ENCODE measurements at places on chromosomes 3 and 15.
A peak's percentile ranks its signal among the peaks of the same experiment; 100 is the strongest.

- DNase-seq: no peak
Measured at GRCh38 chr3:157354254-157354653, 82.4 kb upstream of the PTX3 start.

DNA sequence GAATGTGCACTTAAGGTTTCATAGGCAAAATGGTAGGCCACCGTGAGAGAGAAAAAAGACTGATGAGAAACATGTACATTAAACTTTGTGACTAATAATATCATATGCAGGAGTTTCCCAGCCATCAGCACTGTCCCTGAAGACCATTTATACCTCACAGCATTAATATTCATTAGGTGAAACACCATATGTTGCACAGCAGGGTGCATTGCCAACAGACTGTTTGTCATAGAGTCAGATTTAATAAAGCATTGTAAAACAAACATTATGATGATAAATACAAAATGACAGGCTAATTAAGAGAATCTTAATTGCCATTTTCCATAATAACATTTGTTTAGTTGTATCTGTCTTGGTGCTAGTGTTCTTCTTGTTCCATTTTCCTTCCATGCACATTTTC lies 578.3 kb downstream of the EPHA3 start:
- peak; percentile 66 for DNase-seq

- DNase-seq: no peak
Measured at GRCh38 chr15:70087708-70088352, 9.9 kb downstream of the TLE3 start.

GRCh38 chr3:188360364-188360881 lies 206.5 kb downstream of the LPP start:
- DNase-seq: no peak

GRCh38 chr15:48761393-48762158 lies 49.3 kb downstream of the CEP152 start:
- no peak for DNase-seq

GRCh38 chr15:99361545-99362185 lies 110.4 kb downstream of the LRRC28 start:
- peak; percentile 4 for DNase-seq

DNA sequence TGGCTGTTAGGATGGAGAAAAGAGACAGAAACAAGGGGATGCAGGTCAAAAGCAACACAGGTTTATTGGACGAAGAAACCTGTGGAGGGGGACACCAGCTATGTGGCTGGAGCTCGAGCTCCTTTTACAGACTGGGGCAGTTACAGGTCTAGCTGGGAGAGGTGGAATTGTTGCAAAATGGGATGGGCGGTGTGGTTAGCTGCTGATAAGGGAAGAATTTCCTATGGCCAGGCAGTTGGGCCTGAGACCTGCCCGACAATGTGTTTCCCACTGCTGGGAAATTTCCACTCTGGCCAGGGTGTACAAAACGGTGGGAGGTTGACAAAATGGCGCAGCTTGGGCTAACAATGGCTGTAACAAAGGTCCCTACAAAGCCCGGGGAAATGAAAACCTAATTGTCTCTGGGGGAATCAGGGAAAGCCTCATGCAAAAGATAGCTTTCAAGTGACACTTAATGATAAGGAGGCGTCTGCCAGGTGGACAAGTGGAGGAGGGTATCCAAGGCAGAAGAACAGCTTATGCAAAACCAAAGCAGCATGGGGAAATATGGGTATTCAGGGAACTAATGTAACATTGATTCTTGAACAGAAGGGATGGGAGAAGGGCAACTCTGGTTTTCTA lies 137.4 kb upstream of the SGO1 start:
- DNase-seq: no peak

GRCh38 chr15:44009038-44009437 lies 182.2 kb downstream of the WDR76 start:
- no peak for DNase-seq

GRCh38 chr3:50623840-50624474 lies 7.0 kb downstream of the MAPKAPK3 start:
- no peak for DNase-seq

GRCh38 chr3:36695769-36696137 lies 68.6 kb downstream of the DCLK3 start:
- no peak for DNase-seq

DNA sequence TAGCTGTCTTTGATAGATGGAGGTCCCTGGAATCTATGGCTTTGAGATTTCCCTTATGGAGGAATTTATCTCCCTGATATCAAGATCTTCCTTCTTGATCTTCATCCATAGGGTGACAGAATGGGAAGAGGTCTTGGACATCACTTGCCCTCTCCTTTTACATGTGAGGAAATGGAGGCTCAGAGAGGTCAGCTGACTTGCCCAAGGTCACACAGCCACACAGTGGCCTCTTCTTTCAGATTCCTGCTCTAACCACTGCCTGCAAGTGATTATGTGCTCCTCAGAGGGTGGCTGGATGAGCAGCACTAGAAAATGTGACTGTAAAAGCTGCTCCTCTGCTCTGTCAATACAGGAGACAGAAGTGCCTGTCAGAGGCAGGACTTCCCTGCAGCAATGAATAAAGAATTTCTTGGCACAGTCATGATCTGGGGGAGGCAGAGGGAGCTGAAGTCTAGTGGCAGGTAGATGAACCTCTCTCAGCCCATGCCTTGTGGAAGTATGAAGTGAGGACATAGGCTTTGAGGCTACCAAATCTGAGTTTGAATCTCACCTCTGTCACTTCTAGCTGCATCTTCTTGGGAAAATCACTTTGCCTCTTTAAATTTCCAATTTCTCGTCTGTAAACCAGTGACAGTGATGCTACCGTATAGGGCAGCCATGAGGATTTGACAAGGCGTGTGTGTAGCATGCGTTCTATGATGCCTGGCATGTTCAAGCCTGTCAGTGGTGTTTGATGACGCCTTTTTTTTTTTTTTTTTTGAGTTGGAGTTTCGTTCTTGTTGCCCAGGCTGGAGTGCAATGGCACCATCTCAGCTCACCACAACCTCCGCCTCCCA lies 12.0 kb downstream of the SSUH2 start:
- DNase-seq: peak; percentile 25

- DNase-seq: no peak
Measured at GRCh38 chr3:20051123-20051806, 11.0 kb downstream of the KAT2B start.

DNA sequence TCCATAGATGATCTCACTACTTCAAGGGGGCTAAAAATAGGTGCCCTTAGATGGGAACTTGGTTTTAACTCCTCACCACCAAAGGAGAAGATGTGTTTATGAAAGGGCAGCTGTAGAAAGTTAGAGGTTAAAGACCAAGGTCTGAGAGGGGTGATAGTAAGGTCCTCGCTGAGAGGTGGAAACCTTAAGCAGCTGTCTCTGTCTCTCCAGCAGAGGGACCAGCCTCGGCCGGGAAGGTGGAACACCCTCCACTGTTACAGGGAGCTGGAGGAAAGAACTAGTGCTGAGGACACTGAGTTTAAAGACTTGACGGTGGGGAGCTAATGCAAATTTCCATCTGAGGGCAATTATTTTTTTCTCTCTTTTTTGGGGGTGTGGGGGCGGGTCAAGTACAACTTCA lies 8.9 kb upstream of the RLBP1 start:
- no peak for DNase-seq

GRCh38 chr3:57958642-57959422 lies 49.4 kb upstream of the FLNB start:
- DNase-seq: no peak

GRCh38 chr3:63067999-63068645 lies 192.9 kb upstream of the CADPS start:
- no peak for DNase-seq

- no peak for DNase-seq
Measured at GRCh38 chr3:40200692-40201316, 108.7 kb upstream of the EIF1B start.

DNA sequence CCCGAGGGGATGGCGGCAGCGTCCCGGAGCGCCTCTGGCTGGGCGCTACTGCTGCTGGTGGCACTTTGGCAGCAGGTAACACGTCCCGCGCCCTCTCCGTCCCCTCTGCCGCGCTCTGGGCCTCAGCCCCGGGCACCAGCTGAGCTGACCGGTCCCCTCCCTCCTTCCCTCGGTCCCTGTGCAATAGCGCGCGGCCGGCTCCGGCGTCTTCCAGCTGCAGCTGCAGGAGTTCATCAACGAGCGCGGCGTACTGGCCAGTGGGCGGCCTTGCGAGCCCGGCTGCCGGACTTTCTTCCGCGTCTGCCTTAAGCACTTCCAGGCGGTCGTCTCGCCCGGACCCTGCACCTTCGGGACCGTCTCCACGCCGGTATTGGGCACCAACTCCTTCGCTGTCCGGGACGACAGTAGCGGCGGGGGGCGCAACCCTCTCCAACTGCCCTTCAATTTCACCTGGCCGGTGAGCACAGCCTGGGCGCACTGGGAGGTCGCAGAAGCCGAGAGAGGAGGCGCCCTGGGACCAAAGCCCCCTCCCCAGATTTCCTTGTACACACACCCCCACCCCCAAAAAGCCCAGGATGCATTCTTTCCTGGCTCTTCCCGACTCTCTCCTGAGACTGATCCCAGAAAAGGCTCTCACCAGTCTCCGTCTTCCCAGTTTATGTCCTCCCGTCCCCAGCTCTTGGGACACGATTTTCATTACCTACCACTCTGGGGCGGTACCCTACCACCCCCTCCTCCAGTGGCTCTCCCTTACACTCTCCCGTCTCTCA lies 705 bp downstream of the DLL4 start:
- peak; percentile 41 for DNase-seq

DNA sequence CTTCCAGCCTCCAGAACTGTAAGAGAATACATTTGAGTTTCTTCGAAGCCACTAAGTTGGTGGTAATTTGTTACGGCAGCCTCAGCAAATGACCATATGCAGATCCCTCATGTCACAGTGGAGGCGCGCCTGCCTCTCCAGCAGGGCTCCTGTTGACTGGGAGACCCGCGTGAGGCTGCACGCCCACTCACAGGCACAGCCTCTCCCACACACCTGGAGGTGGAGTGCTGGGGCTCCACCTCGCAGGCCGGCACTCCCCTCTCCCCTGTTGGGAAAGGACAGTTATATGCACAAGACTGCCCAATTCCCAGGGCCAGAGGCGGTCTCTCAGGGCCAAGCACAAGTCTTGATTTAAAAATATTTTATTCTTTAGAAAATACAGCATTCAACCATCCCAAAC lies 2.8 kb upstream of the TLR9 start:
- DNase-seq: no peak

DNA sequence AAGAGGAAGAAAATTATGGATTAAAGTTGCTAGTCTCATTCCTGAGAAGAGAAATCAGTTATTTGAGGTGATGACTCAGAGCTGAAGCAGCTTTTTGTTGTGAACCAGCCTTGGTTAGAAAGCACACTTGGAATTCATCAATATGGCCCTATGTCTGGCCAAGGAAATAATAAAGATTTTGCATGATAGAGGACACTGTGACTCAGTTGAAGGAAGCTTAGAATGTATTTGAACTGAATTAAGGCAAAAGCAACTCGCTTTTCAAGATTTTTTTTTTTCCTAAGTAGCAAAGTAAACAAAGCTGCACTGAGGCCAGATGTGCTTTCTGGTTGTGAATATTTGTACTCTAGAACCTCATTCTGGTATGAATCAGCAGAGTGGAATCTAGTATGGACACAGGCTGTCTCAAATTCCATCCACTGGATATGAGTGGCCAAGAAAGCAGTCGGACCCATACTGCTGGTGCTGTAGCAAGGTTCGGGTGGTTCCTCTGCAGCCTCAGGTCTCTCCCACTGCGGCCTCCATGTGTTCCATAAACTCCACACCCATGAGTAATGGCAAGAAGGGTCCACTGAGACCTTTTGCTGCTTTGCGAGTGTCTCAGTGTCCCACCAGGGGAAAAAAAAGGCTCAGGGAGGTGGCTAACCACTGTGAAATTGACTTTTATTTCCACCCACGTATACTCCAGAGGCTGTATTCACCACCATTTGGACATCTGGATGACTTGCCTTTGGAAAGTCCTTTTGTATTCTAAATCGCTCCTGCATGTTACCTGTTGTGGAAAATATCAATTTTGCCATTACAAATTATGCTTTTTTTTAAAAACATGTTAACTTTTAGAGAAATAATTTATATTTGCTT lies 53.1 kb downstream of the TGFBR2 start:
- DNase-seq: no peak

DNA sequence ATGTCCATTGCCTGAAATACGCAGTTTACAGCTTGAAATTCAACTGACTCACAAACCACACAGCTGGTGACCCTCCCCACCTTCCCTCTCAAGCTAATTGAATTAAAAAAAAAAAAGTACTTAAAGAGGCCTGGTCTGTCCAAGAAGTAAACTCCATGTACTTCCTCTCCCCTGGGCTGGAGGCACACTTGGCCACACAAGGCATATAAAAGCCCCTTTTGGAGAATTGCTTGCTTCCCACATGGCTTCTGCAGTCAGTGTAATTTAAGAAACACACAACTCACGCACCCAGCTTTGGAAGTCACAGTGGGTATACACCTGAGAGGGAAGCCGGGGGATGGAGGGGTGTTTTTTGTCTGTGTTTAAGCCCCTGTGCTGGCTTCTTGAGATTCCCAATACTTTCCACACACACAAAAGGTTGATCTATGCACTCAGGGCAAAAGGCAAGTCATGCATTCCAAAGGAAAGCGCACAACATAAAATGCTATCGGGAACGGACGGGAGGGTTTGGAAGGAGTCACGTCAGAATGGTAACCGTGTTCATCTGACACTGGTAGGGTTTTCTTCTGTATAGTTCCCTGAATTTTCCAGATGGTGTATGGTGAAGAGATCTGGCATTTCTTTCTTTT lies 106.6 kb upstream of the ALDH1A3 start:
- no peak for DNase-seq

- no peak for DNase-seq
Measured at GRCh38 chr3:174408310-174408709, 450.8 kb upstream of the NAALADL2 start.

DNA sequence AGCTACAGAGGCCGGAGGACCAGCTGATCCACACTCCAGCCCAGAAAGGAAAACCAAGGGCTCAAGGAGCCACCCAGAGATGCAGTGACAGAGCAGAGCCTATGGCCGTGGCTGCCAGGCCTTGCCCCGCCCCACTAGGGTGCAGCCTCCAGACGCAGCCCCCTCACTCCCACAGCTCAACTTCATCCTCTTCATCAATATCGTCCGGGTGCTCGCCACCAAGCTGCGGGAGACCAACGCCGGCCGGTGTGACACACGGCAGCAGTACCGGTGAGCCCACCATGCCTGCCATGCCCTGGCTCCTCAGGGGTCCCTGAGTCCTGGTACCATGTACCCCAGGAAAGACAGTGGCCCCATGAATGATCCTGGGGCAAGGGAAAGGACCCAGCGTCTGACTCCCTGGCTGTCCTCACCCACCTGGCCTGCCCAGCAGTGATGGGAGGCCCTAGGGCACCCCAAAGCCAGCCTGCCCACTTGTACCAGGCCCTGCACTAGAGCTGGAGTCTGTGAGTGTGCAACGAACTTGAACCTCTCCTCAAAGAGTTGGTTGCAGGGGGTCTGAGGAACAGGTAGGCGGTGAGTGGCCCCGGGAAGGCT lies 24.2 kb downstream of the PTH1R start:
- DNase-seq: no peak

DNA sequence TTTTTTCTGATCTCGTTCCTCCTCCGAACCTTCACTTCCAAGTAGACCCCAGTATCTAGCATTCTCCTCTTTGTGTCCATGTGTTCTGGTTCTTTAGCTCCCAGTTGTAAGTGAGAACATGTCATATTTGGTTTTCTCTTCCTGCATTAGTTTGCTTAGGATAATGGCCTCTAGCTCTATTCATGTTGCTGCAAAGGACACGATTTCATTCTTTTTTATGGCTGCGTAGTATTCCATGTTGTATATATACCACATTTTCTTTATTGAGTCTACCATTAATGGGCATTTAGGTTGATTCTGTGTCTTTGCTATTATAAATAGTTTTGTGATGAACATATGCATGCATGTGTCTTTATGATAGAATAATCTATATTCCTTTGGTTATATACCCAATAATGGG lies 30.2 kb upstream of the MME start:
- no peak for DNase-seq

All from NCI-H2171 treated with DMSO at 0.1 percent for 48 hours (cell line).